ENCODE measurements at places on chromosomes 3 and 15.

DNA sequence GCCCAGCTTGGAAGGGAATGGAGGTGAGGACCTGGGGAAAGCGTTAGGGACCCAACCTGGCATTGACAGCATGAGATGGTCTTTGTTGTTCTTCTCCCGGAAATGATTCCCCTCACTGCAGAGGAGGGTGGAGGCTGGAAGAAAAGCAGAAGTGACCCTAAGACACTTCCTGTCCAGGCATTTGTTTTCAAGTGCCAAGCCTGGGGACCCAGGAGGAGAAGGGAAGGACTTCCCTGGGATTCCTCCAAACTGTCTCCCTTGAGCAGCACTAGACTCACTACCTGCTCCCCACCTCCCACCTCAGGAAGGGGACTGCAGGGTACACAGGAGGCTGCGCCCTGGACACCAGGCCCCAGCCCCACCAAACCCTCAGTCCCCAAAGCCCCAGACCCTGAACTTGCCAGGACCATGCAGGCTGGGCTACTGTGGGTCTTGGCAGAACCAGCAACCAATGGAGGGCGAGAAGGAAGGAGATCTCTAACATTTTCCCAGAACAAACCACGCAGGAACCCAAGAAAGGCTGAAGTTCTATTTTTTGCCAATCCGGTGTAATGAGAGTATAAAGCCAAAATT is 9.8 kb upstream of the VIPR1 start:
- DNase-seq: no peak

GRCh38 chr3:55797775-55798174 is 310.7 kb upstream of the WNT5A start:
- DNase-seq: no peak

- DNase-seq: no peak
These were observed 140.5 kb upstream of the CADPS start for GRCh38 chr3:63015614-63016309.

- no peak for DNase-seq
These were observed 126.8 kb downstream of the PEAK1 start for GRCh38 chr15:77292969-77293558.

- DNase-seq: no peak
These were observed 1.4 kb downstream of the C3orf22 start for GRCh38 chr3:126557415-126557745.

- no peak for DNase-seq
These were observed 40.8 kb downstream of the NDUFB4 start for GRCh38 chr3:120636795-120637401.

- DNase-seq: no peak
These were observed 448.9 kb downstream of the OCA2 start for GRCh38 chr15:27650244-27650643.

GRCh38 chr3:32791833-32792232 is 26.0 kb upstream of the TRIM71 start:
- no peak for DNase-seq
